ENCODE measurements at places on chromosomes 5 and 9.

- DNase-seq = no peak
Observed at GRCh38 chr5:79077680-79078365, 8.3 kb downstream of the BHMT2 start.

- DNase-seq = no peak
Observed at GRCh38 chr9:137045294-137046087, 486 bp downstream of the NPDC1 start.

DNA sequence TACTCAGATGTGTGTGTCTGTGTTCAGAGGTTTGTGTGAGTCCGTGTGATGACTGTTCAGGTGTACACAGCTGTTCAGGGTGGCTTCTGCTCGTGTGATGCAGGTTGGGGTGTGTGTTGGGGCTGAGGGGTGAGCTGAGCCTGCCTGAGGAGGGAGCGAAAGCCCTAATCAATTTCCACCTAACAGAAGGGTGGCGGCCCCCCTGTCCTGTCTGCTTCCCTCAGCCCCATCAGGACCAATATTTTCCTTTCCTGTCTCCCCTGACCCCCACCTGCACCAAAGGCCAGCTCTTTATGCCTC lies 30.2 kb downstream of the LHX2 start:
- no peak for DNase-seq

- DNase-seq = no peak
Observed at GRCh38 chr5:77259476-77259875, 49.0 kb downstream of the PDE8B start.

- no peak for DNase-seq
Observed at GRCh38 chr5:33423018-33423630, 17.6 kb upstream of the TARS1 start.

DNA sequence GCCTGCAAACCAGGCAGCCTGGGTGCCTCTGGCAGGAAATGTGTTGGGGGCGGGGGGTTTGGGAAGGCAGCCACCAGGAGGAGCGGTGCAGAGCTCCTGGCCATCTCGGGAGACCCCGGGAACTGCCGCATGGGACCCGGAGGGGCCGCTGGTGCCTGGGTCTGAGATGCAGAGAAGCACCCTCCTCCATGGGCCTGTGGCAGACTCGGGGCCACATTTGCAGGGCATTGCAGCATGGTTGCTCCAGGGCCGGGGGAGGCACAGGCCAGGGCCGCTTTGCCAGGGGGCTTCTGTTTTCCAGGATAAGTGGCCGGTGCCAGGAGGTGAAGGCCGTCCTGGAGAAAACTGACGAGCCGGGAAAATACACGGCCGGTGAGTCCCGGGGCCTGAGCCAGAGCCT lies 1.7 kb downstream of the LCN1 start:
- no peak for DNase-seq

GRCh38 chr5:164909673-164910072 lies 1404.3 kb downstream of the MAT2B start:
- DNase-seq = no peak

GRCh38 chr9:79193001-79193400 lies 378.8 kb upstream of the TLE4 start:
- DNase-seq = no peak

DNA sequence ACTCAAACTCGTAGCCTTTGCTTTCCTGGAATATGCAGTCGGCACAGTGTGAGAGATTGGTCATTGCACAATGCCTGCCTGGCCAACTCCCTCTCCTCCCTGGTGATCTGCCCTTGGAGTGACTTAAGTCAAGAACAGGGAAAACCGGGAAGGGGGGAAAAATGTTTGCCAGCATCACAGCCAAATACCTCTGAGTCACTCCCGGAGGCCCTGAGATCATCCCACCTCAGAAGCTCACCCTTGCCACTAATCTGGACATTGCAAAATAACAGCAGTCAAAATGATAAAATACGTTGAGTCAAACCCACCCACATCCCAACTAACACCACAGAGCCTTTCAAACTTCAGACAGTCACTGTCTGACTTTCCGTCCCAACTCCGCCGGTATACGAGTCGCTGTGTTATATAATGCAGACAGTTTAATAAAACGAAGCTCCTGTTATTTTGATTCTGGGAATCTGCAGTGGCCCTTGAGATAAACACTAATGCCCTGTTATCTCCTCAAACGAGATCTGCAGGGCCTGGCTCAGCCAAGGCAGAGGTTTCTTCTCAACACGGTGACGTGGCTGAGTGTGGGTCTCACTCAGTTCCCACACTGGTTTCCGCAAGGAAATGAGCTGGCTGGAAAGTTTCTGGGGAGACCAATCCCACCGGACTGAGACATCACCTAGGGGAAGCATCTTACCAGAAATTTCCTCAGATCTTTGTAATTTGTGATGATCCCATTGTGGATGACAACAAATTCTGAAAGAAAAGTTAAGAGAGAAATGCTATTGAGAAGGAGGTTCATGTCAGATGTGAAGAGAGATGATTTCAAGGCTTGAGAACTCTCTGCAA lies 22.1 kb downstream of the GFPT2 start:
- no peak for DNase-seq

DNA sequence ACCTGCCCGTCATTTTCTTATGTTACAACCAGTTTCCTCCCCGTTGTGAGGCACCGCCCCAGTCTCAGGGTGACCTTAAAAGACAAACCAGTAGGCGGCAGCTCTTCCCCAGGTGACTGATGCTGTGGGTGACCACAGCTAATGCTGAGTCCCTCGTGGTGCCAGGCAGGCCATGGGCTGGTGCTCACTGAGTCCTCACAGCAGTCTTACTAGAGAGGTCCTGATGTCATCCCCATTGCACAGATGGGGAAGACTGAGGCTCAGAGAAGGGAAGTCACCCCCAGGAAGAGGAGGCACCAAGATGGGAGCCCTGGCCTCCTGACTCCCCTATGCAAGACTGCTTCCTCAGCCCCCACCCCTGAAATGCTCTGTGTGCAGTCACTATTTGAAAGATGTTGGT lies 978 bp downstream of the CFAP157 start:
- no peak for DNase-seq

GRCh38 chr5:139864716-139865483 lies 69.3 kb downstream of the PSD2 start:
- no peak for DNase-seq

DNA sequence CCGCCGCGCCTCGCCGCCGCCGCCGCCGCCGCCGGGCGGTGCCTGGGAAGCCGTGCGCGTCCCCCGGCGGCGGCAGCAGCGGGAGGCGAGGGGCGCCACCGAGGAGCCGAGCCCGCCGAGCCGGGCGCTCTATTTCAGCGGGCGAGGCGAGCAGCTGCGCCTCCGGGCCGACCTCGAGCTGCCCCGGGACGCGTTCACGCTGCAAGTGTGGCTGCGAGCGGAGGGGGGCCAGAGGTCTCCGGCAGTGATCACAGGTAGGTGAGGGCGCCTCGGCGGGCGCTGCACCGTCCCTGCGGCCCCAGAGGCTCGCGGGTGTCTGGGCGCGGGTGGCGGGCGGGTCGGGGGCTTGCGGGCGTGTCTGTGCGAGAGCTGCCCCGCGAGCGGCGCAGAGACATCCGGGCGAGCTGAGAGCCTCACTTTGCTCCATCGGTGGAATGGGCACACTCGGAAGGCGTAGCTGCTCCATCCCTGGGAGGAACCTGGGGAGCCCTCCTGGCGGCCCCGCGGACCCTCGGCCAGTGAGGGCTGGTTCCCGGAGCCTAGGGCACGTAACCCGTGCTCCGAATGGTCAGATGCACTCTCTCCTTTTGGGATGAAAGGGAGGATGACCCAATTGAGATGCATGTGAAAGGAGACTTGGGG lies 864 bp downstream of the PAPPA start:
- DNase-seq = no peak

- no peak for DNase-seq
Observed at GRCh38 chr5:129445379-129445778, 14.7 kb upstream of the ADAMTS19 start.

DNA sequence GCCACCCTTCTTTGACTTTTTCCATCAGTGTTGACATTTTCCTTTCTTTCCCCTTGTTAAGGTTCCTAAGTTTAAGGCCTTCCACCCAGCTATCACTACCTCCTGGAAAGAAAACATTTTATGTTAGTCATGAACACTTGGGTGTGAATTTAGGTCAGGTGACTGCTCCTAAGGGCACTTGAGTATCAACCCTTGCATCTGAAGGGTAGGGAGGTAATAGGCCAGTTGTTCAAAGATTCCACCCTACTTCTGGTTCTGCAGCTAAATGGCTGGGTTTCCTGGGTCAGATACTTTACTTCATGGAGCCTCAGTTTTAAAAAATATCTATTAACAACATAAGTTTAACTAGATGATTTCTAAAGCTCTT lies 49.1 kb upstream of the OSMR start:
- DNase-seq = no peak

GRCh38 chr5:173513521-173513991 lies 102.9 kb downstream of the BOD1 start:
- no peak for DNase-seq

GRCh38 chr9:18675332-18675731 lies 201.4 kb downstream of the ADAMTSL1 start:
- DNase-seq = no peak

DNA sequence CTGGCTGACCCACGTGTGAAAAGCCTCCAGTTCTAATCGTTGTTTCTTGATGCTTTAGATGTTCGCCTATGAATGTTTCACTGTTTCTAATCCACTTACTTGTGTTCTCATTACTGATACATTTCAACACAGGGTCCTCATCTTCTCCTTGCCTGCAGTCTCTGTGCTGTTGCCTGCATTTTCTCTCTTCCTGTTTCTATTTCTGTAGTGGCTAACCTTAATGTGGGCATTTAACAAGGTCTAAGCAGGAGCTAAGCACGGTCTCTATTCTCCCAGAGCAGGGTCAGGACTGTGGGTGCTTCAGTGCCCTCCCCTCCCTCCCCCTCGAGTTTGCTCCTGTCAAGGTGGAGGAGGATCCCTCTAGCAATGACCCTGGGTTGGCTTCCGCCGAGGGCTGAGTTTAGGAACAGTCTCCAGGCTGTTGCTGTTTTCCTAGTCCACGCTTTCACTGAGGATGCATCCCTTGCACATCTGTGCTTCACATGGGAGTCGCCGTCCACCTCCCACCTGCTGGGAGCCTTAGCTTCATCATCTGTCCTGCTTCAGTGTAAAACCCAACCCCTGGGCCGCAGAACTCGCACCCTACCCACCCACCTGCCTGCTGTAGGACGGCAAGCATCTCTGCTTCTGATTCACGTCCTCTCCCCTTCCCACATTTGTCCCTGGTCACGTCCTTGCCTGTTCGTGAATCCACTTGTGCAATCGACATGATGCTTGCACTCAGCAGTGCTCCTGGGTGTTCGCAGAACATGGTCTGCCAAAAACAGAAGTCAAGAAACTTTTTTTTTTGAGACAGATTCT lies 2.4 kb upstream of the EXOC3 start:
- no peak for DNase-seq

DNA sequence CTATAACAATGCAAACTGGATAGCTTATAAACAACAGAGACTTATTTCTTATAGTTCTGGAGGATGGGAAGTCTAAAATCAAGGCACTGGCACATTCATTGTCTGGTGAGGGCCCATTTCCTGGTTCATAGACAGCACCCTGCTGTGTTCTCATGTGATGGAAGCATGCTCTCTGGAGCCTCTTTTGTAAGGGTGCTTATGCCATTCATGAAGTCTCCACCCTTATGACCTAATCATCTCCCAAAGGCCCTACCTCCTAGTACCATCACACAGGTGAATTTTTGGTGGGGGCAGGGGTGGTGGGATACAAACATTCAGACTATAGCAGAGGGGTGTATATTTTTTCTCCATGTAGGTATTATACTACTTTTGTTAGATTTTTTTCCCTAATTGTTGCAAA lies 92.4 kb downstream of the UNC13B start:
- no peak for DNase-seq

DNA sequence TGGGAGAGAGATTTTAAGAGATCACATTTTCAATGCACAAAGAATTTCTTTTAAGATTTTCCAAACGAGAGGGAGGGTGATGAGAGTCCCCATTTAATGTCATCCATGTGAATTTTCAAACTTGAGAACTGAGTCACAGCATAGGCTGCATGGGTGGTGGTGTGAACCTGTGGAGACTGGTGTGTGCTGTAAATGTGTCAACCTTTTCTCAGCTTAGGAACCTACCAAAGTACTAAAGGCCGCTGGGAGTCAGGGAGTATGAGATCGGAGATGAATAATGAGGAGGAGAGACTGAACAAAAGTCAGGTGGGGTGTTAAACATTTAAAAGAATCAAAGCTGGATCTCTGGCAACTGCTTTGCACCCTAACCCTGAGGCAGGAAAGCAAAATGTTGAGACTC lies 7.5 kb downstream of the ALDH1A1 start:
- no peak for DNase-seq

DNA sequence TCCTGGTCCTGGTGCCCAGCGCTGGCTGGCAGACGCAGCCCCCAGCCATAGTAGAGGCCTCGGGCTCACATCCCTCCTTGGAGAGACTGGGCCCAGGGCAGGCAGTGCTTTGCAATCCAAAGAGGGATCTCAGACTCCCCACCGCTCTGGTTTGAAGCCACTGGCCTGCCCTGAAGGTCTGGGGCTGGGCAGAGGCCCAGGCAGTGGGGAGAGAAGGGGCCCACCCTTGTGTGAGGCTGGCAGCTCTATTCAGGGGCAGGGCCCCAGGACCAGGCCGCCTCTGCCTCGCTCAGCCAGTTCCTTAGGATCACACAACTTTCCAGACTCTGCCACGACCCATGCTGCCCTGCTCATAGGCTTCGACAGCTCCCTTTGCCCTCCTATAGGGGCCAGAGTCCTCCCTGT lies 10.7 kb upstream of the SEC16A start:
- DNase-seq = no peak

- no peak for DNase-seq
Observed at GRCh38 chr5:76114179-76114851, 31.1 kb downstream of the SV2C start.

DNA sequence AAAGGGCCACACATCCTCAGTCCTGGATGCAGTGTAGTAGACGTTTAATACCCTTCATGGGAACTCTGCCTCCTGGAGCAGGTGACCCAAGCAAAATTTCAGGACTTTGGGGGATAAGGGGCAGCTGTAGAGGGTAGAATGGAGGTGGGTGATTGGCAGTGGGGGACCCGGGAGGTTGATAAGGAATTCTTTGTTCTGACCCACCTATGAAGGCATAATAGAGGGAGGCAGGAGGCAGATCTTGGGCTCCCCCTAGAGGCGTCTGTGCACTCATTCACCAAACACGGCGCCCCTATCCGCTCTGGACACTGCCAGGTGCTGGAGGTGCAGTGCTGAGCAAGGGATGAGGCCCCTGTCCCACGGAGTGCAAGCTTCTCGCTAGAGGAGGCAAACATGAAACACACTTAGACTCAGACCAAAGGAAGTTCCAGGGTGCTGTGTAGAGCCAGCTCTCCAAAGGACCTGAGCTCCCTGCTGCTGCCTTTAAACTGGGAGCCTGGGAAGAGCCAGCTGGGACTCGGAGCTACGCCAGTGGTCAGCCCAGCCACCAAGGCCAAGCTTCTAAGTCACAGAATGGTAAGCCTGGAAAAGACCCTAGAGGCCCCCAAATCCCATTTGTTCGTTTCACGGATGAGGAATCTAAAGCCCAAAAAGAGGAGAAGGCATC lies 7.7 kb downstream of the IL17B start:
- DNase-seq = peak; percentile 52

- no peak for DNase-seq
Observed at GRCh38 chr9:134498814-134499166, 142.8 kb upstream of the COL5A1 start.

- no peak for DNase-seq
Observed at GRCh38 chr9:101582553-101582952, 12.2 kb downstream of the PPP3R2 start.

- DNase-seq = no peak
Observed at GRCh38 chr5:61228229-61228628, 66.0 kb upstream of the SMIM15 start.

- DNase-seq = no peak
Observed at GRCh38 chr5:134077926-134078580, 36.4 kb upstream of the TCF7 start.

All from stimulated activated CD4-positive, alpha-beta T cell treated with anti-CD3 and anti-CD28 coated beads, Interleukin-1b, Interleukin-23, amount 100 ng/mL, for 24 hours (primary cell).